ENCODE measurements at places on chromosomes 3 and 15.

- DNase-seq, result no peak
Measured at GRCh38 chr15:74520407-74520806, 20.6 kb upstream of the ARID3B start.

- no peak for DNase-seq
Measured at GRCh38 chr3:166100730-166101129, 263.5 kb upstream of the BCHE start.

DNA sequence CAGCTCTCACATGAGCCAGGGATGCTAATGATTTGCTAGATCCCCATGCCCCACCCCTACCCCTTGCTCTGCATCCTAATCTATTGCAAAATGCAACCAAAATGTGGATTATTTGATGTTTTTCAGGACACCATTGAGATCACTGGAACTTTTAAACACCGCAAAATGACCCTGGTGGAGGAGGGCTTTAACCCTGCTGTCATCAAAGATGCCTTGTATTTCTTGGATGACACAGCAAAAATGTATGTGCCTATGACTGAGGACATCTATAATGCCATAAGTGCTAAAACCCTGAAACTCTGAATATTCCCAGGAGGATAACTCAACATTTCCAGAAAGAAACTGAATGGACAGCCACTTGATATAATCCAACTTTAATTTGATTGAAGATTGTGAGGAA lies 29.7 kb downstream of the HDC start:
- DNase-seq, result no peak

DNA sequence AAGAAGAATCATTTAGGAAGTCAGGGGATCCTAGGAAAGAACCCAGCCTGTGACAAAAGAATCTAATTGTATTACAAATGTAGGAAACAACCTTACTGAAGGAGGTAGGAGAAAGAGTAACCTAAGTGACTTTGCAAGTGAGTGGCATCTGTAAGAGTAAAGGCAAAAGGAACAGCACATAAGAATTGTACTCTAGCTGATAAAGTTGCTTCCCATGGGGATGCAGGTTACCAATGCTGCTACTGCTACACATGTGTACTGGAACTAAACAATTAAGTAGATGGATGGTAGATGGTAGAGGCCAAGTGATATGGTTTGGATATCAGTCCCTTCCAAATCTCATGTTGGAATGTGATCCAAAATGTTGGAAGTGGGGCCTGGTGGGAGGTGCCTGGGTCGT lies 60.8 kb downstream of the OSBPL10 start:
- DNase-seq, result no peak

DNA sequence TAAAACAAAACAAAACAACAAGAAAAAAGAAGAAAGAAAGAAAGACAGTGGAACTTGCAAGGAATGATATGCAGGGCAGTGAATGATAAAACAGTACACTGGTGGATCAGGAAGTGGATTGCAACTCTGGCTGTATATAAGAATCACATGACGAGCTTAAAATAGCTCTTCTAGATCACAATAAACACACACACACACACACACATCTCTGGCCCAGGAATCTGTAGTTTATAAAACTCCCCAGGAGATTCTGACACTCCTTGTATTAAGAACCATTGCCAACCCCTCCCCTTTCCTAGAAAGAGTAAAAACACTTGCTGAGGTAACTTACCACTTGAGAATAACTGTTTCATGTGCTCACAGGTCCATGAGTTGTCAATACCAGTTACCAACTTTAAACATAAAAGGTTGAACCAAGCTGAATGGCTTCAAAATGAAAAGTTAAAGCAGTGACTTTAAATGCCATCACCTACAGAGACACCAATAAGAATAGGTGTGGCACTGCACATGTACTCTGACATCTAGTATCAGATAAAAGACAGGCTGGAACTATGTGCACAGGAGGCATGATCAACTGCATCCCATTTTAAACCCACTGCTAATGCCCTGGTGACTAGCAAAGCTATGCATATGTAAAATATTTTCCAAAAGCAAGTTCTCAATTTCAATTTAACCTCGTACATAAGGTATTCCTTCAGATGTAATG lies 3.9 kb downstream of the CPOX start:
- DNase-seq, result no peak

- no peak for DNase-seq
Measured at GRCh38 chr3:4776980-4777581, 202.2 kb upstream of the BHLHE40 start.

- no peak for DNase-seq
Measured at GRCh38 chr3:29280404-29281093, at the start of gene RBMS3. RBMS3 (plus strand) TSS chr3:29281071.

DNA sequence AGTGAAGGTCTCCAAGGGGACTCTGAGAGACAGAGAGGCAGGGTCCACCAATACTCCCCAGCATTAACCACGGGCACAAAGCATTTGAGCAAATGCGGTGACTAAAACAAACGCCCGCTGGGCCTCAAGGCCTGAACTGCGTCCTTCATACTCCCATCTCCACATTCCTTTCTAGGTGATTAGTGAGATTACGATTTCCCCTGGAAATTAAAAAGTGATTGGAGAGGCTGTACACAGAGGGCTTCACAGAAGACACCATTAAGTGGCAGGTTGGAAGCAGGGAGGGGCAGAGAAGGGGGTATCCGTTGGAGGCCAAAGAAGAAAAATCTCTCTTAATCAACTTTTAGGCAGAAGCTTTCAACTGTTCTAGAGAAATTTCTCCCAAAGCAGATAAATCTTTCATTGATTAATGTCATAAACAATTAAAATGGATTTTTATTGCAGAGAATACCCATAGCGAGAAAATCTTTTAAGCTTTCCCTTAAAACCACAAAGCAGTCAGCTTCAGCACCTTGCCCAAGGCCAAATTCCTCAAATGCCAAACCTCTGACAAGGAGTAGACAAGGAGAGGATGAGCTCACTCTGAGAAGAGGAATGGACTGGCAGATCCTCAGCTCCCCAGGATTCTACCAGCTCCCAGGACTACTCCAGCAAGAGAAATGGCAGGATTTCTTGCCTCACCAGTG lies 38.2 kb downstream of the MB21D2 start:
- no peak for DNase-seq

- DNase-seq, result no peak
Measured at GRCh38 chr3:41307065-41307464, 107.8 kb downstream of the CTNNB1 start.

DNA sequence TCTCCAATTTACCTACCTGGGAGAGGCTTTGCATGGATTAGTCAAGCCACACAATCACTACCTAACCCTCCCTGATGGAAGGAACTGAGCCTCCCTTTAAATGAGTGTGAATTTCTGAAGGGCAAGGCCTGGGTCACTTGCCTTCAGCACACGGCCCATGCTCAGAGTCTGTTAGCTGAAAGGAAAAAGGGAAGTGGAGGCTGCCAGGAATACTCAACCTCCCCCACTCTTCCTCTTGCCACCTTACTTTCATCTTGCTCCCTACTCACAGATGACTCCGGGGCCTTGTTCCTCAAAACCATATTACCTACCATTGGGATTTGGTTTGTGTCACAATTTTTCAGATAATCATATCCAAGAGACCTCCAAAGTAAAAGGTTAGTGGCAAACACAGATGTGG lies 220.0 kb downstream of the ABHD5 start:
- DNase-seq, result no peak

DNA sequence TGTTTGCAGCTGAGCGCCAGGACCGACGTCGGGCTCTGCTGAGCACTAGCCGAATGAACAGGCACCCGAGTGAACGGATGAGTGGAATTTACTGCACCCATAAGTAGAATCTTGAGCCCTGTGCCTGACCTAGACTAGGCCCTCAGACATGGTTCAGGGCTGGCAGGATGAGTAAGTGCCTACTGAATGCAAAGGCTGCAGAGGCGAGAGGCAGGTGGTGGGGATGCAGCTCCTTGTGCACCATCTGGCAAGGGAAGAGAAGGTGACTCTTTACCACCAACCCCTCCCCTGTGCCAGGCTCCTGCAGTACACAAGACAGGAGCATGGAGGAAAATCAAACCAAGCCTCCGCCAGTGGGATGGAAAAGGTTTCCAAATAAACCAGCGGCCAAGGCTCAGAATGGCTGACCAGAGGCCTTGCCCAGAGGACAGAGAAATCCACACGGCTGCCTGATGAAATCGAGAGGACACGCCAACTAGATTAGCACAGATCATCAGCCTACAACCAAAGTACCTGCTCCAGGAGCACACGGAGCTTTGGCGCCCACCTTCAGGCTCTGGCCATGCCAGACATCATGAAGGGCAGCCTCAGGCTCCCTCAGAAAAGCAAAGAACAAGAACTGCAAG lies 141.7 kb upstream of the IQSEC1 start:
- DNase-seq, result no peak

DNA sequence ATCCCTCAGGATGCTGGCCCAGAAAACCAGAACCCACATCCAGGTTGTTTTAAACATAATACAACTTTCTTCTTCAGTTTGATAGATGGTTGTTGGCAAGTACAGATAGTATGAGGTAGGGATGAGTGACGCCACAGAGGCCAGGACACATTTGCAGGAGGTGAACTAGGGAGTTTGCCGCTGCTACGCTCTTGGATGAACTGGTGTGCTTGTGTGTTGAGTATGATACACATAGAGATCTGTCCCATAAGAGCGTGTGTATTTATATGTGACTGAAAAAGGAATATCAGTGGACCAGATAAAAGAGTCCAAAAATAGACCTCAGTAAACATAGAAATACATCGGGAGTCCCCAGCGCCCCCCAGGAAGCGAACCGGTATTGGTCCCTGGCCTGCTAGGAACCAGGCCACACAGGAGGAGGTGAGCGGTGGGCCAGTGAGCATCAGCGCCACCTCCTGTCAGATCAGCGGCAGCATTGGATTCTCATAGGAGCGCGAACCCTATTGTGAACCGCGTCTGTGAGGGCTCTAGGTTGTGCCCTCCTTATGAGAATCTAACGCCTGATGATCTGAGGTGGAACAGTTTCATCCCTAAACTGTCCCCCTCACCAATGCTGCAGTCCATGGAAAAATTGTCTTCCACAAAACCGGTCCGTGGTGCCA lies 98.1 kb downstream of the LRRK1 start:
- DNase-seq, result no peak

Data from stimulated activated CD4-positive, alpha-beta T cell treated with anti-CD3 and anti-CD28 coated beads, TNF-alpha, amount 100 ng/mL, for 1 hour (primary cell).